Prostate gland (tissue), 2 donors: ENCODE measurements at places on chromosomes 13 and 19.
A peak's percentile ranks its signal among the peaks of the same experiment; 100 is the strongest.

DNA sequence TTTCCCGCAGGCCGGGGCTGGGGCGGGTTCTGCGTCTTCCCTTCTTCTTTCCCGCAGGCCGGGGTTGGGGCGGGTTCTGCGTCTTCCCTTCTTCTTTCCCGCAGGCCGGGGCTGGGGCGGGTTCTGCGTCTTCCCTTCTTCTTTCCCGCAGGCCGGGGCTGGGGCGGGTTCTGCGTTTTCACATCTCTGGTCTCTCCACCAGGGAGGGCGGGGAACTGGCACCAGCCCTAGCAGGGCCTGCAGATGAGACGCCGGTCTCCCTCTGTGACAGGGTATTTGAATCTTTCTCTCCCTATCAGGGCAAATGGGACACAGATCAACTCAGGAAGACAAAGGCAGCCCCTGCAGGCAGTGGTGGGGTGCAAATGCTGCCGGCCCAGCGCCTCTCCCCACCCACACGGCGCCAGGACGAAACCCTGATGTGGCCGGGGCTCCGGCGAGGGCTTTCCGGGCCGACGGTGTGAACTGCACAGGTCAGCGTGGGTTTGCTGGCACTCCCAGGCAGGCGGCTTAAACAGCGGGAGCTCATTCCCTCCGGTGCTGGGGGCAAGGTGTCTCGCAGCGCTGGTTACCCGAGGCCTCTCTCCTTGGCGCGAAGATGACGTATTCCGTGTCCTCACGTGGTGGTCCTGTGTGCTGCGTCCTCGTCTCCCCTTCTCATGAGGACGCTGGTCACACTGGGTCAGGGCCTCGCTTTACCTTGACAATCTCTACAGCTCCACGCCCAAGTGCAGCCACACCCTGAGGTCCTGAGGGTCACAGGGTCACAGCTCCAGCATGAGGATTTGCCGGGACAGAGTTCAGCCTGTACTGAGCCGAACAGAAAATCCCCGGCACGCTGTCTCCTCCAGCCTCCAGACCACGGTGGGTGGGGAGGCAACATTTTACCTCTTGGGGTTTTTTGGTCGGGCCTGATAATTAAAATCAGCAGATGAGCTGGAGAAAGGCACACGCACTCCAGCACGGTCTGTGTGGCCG is 717 bp upstream of the C13orf46 start:
- H3K27ac ChIP-seq: no peak overlapping the region
- H3K4me1 ChIP-seq: peaks cover 8% of the 10 kb centered on the region
- H3K36me3 ChIP-seq: no peaks in the 10 kb centered on the region
- H3K4me3 ChIP-seq: no peak overlapping the region
- DNase-seq: no peak

GRCh38 chr19:8210421-8211101 is 1.4 kb downstream of the CERS4 start:
- peak overlapping the region; percentile 82 for H3K4me3 ChIP-seq
- H3K27me3 ChIP-seq: no peaks in the 10 kb centered on the region
- peak overlapping the region; percentile 92 for H3K27ac ChIP-seq
- peak; percentile 36 for DNase-seq
- H3K4me1 ChIP-seq: peaks cover 10% of the 10 kb centered on the region

- peak overlapping the region; percentile 62 for H3K4me3 ChIP-seq
- DNase-seq: no peak
- H3K4me1 ChIP-seq: peaks cover 5% of the 10 kb centered on the region
These were observed 646 bp downstream of the ABHD8 start for GRCh38 chr19:17302391-17303166.

DNA sequence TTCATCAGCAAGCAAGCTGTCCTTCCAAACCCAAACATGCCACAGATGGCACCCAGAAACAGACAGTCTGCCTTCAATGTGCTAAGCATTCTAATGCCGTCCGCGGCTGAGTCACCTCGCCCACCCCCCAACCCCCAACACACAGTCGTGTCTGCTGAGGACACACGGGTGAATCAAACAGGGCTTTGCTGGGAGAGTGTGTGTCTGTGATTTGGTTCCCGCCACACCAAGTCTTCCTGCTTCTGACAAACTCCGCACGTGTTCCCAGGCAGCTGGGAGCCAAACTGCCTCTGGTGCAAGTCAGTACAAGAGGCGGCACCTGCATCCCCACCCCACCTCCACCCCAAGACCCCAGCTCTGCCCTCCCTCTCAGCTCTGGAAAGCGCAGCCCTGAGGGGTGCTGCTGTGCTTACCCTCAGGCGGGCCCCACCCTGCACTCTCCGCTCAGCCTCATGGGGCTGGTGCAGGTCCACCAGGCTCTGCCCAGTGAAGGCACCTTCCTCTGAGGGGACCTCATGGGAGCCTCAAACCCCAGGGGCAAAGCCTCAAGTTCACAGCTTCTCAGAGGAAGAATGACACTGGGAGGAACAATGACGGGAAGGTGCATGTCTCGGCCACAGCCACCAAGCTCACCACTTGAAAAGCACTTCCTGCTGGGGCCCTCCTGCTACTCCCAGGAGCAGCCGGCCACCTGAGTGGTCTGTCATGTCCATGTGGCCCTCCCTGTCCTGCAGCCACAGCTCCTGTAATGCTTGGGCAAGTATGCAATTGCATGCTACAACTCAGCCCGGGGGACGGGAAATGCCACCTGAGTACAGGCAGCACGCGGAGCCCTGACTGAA is 15.0 kb upstream of the SLC35E1 start:
- H3K36me3 ChIP-seq: no peaks in the 10 kb centered on the region
- no peak overlapping the region for H3K27ac ChIP-seq
- H3K4me3 ChIP-seq: no peak overlapping the region
- peaks cover 25% of the 10 kb centered on the region for H3K4me1 ChIP-seq
- DNase-seq: no peak

- H3K27ac ChIP-seq: no peak overlapping the region
- H3K4me3 ChIP-seq: no peak overlapping the region
- no peaks in the 10 kb centered on the region for H3K27me3 ChIP-seq
- H3K4me1 ChIP-seq: peaks cover 4% of the 10 kb centered on the region
- no peaks in the 10 kb centered on the region for H3K36me3 ChIP-seq
These were observed 5.7 kb downstream of the CDK8 start for GRCh38 chr13:26259634-26260033.
